Stimulated activated CD8-positive, alpha-beta memory T cell treated with anti-CD3 and anti-CD28 coated beads, Interleukin-2, amount 100 ng/mL, for 1 hour (primary cell): ENCODE measurements at places on chromosomes 2 and 18.

- DNase-seq, result no peak
Measured at GRCh38 chr2:146349334-146349733, 1495.5 kb upstream of the ACVR2A start.

- DNase-seq, result no peak
Measured at GRCh38 chr2:45984896-45985473, 312.2 kb upstream of the EPAS1 start.

- DNase-seq, result no peak
Measured at GRCh38 chr2:28430377-28430765, 37.7 kb downstream of the FOSL2 start.

DNA sequence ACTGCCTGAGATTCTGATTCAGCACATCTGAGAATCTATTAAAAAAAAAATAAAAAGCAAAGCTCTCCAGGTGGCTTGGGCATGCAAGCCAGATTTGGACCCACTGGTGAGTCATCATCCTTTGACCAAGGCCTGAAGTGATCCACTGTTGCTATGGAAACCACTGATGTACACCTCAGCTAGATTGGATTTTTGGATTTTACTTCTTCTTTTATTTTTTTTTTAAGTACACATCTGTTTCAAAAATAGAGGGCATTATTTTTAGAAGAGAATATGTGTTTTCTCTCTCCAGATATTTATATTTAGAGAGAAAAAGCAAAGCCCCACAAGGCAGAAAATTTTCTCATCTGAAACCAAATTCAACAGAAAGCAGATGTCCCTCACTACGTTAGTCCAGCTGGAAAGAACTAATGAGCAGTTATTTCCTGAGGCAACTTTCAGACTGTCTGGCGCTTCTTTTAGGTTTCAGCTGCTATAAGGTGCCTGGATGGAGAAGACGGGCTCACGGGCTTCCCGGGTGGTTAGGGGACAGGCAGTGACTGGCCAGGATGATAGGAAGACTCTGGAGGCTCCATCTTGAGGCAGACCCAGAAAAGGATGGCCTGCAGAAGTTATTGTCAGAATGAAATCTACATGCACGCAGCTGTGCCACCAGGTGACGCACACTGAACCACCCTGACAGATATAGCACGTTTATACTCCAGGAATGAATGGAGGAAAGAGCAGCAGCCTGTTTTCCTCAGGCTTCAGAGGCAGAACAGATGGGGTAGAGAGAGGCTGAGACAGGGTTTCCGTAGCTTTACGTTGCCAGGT, 50.5 kb downstream of the MRPL35 start:
- DNase-seq, result no peak

- DNase-seq, result peak; percentile 36
Measured at GRCh38 chr2:61426267-61426897, 44.5 kb downstream of the USP34 start.

- no peak for DNase-seq
Measured at GRCh38 chr2:76275788-76276187, 565.1 kb upstream of the GCFC2 start.

DNA sequence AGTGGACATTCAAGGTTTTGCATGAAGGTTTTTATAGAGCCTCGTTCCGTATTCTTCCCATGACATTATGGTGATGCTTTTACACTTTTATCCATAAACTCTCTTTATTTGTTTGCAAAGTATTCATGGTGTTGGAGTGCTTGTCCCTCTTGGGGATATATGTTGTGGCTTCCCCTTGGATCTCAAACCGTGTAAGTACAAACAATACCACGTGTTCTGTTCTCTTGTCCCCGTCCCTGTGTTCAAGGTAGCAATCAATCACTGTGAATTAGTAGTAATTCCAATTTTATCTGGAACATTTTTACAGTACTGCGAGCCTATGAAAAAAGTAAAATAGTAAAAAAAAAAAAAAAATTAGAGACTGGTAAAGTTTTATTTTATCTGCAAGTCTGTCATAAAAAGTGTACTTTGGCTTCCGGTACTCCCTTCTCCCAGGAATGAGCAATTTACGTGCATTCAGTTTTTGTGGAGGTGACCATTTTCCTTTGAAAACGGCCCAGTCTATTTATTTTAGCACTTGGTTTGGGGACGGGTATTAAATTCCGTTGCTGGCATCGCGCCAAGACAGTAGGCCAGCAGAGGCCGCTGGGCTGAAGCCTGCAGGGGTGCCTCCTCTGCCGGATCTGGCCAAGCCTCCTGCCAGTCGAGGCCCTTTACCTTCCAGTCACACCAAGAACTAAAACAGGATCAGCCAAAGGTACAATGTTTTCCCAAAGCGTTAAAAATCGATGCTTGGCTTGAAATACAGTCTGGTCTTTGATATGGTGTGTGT, 175.7 kb downstream of the SOCS6 start:
- DNase-seq, result no peak

- DNase-seq, result no peak
Measured at GRCh38 chr2:129857200-129857599, 122.3 kb upstream of the RAB6C start.

DNA sequence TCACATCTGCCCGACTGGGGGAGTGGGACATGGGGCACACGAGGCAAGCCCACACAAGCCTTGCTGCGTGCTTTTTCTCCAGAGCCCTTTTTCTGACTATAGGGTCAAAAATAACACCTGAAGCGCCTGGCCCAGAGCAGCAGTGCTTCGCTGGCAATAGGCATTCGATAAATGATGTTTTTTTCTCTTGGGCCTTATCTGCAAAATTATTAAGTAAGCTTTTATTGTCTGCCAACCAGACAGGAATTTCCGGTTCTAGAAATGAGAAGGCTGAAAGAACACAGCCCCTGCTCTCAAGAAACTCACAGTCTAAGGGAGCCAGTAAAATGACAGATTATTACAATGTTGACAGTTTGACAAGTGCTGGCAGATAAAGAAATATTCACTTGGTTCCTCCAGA, 2.7 kb upstream of the TMBIM1 start:
- DNase-seq, result no peak

- DNase-seq, result no peak
Measured at GRCh38 chr18:63348508-63349136, 18.4 kb downstream of the KDSR start.
